Bronchus fibroblast of lung (primary cell): ENCODE measurements at places on chromosomes 5 and 9. TPM values are rescaled to one million over a fixed set of nuclear protein-coding genes. Genes with fewer than 3 reads are reported as not detected.

The IL13 gene
- not detected in 2 replicates for total RNA-seq

The ZFR gene
- total RNA-seq: 38.8 and 47.9 TPM in 2 replicates

The OR13D1 gene
- total RNA-seq: not detected in 2 replicates

The PDZD2 gene
- total RNA-seq: 0.50 and 1.3 TPM in 2 replicates

The OMD gene
- total RNA-seq: not detected in 2 replicates

The IFNK gene
- not detected in 2 replicates for total RNA-seq

The STX17 gene
- total RNA-seq: 9.8 and 9.9 TPM in 2 replicates
